ENCODE measurements at places on chromosomes 6 and 20.

DNA sequence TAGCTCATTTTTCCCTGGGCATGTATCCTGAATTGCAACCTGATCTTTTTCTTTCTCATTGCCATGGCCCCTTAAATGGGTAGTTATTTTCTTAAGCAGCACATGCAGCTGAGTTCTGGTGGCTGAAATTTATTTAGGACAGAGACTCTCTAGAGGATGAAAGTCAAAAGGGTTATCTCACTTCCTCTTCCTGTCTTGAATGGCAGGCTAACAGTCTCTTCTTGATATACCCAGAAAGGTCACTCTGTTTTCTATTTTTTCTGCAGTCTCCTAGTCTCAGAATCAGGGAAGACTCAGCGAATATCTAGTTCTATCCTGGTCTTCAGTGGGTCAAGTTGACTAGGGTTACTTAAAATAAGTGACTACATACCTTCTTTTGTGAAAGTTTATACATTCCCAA is 243.3 kb downstream of the EPHA7 start:
- DNase-seq: no peak

GRCh38 chr6:13076575-13076974 is 251.8 kb downstream of the TBC1D7 start:
- no peak for DNase-seq

DNA sequence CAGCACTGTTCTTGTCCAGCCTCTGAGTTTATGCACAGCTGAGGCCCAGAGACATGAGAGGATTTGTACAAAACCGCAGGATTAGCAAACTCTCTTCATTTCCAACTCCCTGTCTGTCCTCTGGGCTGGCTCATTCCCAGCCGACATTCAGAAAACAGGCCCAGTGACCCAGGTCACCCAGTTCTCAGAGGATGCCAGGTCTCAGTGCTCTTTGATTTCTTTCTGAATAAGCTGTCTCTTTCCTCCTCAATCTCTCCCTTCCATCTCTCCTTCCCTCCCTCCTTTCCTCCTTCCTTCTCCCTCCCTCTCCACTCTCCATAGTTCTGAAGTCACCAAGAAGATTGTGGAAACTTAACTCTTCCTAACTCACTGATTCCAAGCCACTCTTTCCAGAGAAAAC is 372.7 kb upstream of the SULF2 start:
- DNase-seq: no peak

GRCh38 chr6:37731371-37731770 is 33.7 kb upstream of the MDGA1 start:
- no peak for DNase-seq

GRCh38 chr6:43954311-43955131 is 172.7 kb downstream of the MRPL14 start:
- no peak for DNase-seq

DNA sequence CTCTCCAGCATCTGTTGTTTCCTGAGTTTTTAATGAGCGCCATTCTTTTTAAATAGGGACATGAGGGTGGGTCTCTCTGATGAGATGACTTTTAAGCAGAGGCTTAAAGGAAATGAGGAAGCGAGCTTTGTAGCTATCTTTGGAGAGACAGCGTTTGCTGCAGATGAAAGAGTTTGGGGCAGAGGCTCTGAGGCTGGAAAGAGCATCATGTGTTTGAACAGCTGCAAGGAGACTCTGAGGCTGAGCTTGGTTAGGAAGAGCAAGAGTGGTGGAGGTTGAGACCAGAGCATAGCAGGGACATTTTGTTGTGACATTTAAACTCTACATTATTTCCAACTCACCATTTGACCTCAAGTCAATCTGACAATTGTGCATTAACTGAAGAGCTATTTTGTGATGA is 38.3 kb upstream of the TMX4 start:
- DNase-seq: no peak
